ENCODE measurements at places on chromosomes 12 and 14.
A peak's percentile ranks its signal among the peaks of the same experiment; 100 is the strongest.

GRCh38 chr12:105275997-105276733 is 40.2 kb upstream of the APPL2 start:
- DNase-seq, result no peak

GRCh38 chr12:82758749-82759330 is 72.1 kb downstream of the TMTC2 start:
- DNase-seq, result peak; percentile 28

GRCh38 chr12:21428241-21428640 is 9.2 kb upstream of the PYROXD1 start:
- DNase-seq, result no peak

DNA sequence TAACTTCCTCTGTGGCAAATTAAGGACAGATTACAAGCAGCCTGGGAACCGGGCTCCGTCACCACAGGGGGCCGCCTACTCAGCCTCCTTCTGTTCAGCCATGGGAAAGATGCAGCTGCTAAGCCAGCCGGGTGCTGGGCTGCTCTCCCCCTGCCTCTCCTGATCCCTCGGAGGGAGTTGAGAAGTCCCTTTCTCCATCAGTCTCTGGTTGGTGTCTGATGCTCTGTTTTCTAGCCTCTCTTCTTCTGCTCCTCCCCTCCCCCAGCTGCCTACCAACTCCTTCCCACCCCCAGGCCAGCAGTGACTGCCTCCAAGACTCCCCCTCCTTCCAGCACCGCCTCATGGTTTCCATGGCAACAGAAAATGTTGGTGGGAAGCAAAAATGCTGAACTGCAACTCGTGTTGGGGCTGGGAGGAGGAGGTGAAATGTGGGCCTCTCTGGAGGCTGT is 486.7 kb downstream of the APAF1 start:
- peak; percentile 73 for DNase-seq

- DNase-seq, result no peak
Measured at GRCh38 chr12:87671757-87672156, 357.4 kb downstream of the C12orf50 start.

GRCh38 chr12:103177639-103178255 is 220.3 kb downstream of the ASCL1 start:
- DNase-seq, result no peak

- DNase-seq, result no peak
Measured at GRCh38 chr12:49540229-49541139, 1.7 kb downstream of the KCNH3 start.

DNA sequence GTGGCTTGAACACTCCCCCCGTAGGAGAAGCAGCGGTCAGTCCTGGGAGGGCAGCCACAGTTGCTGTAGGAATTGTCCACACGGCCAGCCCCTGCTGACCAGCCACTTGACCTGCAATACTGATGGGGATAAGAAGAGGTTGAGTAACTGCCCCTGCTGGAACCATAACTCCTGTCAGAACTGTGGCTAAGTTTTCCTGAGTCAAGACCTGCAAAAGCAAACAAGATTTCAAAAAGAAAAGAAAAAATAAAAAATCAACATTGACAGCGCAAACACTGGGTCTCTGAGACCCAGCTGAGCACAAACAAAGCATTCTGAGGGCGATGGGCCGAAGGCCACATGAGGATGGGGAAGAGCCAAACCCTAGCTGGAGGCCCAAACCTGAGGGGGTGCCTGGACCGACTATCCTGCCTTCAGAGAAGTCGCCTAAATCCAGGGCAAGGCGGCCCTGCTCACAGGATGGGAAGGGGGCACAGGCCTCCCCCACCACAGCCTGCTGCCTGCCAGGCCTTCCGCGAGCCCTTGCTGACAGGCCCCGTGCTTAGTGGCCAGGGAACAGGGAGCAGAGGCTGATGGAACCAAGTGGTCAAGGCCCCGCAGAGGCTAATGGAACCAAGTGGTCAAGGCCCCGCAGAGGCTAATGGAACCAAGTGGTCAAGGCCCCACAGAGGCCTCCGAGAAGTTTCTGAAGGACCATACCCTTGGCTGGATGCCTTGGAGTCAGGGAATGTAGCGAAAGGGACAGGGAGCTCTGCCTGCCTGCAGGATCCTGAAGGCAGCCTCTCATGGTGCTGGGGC is 19.1 kb downstream of the POU6F1 start:
- DNase-seq, result no peak

DNA sequence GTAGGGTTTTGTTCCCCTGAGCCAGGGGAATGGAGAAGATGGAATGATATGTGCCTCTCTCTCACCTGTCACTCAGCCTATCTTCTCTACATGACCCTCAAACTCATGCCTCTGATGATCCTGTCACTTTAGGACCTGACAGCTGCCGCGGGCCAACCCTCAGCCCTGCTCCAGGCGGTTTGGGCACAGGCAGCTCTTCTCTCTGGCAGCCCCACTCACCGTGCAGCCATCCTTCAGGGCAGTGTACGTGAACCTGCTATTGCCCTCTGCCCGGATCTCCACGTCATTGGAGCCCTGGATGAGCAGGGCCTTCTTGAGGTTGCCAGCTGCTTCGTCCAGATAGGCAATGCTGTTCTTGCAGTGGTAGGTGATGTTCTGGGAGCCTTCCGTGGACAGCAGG is 10.5 kb downstream of the TMEM106C start:
- no peak for DNase-seq

DNA sequence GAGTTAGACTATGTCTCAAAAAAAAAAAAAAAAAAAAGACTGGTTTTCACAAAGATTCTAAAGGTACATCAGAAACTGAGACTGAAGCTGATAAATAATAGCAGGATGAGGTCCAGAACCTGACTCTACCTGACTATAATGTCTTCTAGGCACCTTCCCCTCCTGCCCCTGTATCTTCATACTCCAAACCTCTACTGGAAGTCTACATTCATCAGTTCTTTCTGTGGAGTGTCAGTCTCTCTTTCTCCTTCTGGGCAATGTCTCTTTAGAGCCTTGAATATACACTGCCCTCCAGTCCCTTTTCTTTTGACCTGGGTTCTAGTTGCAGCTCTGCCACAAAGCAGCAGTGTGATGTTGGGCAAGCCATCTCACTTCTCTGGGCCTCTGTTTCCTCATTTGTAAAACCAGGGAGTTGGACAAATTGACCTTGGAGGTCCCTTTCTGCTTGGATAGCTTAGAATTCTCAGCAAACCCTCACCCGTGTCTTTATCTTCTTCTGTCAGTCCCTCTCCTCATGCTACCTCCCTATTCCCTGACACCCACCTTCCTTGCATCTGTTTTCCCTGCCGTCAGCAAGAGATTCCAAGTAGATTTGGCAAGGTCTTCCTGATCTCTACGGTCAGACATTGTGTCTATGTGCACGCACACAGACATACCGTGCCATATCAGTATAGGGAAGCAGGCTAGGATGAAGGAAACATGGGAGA is 4.3 kb downstream of the NFE2 start:
- no peak for DNase-seq

All from G401 (cell line).